ENCODE measurements at places on chromosomes 3 and 15.
A peak's percentile ranks its signal among the peaks of the same experiment; 100 is the strongest.

GRCh38 chr3:24523215-24523614 lies 28.6 kb upstream of the THRB start:
- no peak for DNase-seq

GRCh38 chr15:85785887-85786780 lies 8.6 kb downstream of the KLHL25 start:
- DNase-seq, result no peak

GRCh38 chr3:99702953-99703943 lies 64.9 kb downstream of the COL8A1 start:
- no peak for DNase-seq

- DNase-seq, result no peak
Measured at GRCh38 chr15:52716536-52716935, 37.3 kb upstream of the ATOSA start.

DNA sequence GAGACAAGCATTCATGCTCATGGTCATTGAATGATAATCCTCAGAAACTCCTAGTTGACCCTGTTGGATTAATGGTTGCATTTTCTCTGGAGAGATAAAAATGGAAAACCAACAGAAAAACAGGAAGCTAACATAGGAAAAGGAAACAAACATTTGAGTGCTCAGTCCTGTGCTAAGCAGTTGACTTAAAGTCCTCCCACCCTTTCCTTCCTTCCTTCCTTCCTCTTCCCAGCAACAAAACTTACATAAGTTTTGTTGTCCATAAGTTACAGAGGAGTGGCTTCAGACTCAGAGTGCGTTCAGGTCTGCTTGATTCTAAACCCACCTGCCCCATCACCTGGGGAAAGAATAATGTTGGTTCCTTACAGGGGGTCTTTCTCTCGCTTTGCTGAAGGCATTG lies 163.8 kb upstream of the RGMA start:
- DNase-seq, result no peak

DNA sequence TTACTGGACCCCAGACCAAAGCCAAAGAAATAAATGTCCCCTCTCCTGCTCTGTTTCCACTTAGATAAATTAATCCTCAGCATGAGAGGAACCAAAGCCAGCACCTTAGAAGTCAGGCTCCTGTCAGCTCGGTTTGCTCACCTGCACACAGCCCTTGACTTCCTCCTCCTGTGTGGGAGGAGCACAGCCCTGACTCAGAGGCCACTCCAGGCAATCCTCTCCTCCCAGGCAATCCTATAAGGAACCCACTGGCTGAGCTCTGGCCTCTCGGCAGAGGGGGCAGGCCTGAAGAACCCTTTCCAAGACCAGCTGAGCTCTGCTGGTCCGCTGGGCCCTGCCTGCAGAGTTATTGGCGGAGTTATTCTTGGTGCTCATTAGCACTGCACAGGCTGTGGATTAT lies 30.8 kb downstream of the LIPC start:
- DNase-seq, result no peak

DNA sequence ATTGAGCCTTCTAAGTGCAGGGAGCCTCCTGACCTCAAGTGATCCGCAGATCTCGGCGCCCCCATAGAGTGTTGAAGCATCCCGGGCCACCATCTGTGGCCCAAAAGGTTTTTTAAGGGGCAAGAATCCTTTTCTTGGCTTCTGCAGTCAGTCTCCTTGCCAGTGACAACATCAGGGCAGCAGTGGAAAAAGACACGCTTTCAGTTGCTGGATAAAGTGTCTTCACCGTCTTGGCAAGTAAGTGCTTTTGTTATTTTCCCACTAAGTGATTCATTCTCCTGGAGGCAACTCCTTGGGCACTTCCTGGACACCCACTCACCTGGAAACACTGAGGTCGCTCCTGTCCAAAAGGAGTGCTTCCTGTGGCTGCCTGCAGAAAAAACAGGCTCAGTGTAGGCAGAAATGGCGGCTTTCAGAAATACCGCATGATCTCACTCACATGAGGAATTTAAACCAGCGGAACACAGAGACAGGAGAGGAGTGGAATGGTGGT lies 71.7 kb upstream of the ABHD2 start:
- DNase-seq, result peak; percentile 81

DNA sequence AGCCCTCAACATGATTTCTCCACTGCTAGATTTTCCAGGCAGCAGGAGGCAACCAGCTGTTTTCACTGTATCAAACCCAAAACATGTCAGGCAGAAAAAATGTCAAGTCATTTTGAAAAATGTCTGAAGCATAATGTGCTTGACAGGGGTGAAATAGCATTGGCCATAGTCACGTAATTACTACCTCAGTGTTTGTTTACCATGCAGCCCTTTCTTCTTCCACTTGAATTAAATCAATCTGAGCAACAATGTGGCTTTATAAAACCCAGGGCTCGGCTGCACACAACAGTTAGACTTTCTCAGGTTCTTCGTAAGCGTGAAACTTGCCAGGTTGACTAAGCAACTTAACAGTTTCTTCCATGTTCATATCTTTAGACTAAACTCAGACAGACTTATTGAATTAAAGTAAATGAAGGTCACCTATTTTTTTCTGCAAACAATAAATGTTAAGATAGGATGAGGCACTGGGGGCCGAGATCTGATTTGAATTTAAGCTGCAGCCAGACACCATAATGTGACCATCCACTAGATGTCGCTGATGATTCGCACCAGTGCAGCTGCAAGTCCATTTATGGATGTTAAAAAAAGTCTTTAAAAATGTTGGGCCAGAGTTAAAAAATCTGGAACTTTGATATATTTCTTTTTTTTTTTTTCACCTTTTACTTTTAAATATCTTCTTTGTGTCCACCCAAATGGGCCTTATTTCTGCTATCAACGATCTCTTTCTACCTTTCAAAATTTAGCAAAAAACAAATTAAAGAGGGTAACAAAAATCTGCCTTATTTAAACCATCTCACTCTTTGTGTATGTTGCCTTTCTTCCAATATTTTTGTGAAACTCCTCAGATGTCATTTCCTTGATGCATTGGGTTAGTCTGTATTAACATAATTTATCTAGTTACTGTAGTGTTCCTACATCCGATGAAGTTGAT lies 305.9 kb downstream of the CACNA2D3 start:
- DNase-seq, result peak; percentile 28

DNA sequence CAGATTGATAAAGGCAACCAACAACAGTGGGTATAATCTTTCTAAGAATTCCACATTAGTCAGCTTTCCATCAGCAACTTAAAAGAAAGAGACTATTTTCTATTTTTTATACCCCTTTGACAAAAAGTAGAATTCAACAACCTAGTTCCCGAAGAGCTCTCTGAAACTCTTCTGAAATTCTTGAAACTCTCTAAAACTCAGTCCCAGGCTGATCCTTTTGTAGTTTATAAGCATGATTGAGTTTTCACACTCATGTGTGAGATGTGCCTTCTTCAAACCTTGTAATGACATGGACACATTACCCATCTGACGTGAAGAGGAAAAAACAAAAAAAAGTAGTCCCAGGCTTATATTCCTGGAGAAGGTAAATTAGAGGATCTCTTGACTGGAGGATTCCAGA lies 31.4 kb downstream of the RAF1 start:
- DNase-seq, result no peak

- no peak for DNase-seq
Measured at GRCh38 chr15:80495401-80495942, 91.3 kb downstream of the ARNT2 start.

DNA sequence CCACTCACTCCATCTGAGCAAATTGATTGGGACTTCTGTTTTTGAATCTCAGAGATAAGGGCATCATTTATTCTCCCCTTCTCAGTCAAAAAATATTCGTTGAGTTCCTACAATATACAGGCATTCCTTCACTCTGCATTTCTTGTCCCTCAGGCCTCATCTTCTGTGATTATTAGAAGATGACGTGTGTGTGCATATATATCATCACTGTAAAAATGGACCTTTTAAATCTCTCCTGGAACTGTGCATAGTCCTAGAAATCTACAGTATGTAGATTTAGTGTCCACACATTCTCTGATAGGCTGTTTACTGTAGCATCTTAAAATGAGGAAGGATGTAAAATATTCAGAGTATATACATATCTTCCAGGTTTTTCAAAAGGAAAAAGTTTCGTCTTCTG lies 43.2 kb upstream of the PLXNA1 start:
- no peak for DNase-seq

GRCh38 chr3:178586076-178586475 lies 49.8 kb downstream of the KCNMB2 start:
- DNase-seq, result no peak

DNA sequence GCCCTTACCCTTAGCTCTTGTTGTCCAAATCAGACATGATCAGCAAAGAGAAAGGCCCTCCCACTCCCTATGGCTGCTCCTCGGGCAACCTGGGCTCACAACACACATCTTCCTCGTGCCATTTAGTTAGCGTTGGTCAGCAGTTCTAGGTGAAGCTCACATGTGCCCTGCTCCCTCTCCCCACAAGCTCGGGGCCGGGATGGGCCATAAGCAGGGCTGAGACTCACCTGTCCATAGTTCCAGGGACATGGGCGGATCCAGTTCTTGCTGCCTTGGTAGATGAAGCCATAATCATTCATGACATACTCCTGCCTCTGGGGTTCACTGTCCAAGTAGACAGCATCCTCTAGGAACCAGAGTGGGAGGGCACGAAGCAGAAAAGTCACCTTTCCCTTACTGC lies 10.4 kb downstream of the TGM5 start:
- no peak for DNase-seq

GRCh38 chr3:143604402-143605185 lies 243.7 kb downstream of the SLC9A9 start:
- no peak for DNase-seq

Measured in kidney epithelial cell (primary cell).